ENCODE measurements at places on chromosomes 7 and 10.

GRCh38 chr7:129014501-129015101, 40.3 kb downstream of the TNPO3 start:
- no peak for DNase-seq

DNA sequence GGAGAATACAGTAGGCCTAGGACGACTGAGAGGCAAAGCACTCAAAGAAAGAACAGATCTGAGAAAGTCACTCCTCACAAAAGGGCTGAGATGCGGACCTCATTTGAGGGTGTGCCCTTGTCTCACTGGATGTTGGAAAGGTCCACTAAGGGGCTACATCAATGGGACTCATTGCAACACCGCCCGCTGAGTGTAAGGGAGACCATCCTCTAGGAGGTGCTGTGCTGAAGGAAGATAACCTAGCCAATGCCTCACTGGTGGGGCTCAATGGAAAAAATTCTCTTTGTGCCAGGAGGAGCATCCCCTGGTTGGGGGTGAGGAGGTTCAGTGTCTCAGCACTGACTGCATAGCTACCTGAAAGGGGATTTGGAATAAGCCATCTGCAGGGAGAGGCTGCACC, 758.7 kb upstream of the CELF2 start:
- DNase-seq = no peak

DNA sequence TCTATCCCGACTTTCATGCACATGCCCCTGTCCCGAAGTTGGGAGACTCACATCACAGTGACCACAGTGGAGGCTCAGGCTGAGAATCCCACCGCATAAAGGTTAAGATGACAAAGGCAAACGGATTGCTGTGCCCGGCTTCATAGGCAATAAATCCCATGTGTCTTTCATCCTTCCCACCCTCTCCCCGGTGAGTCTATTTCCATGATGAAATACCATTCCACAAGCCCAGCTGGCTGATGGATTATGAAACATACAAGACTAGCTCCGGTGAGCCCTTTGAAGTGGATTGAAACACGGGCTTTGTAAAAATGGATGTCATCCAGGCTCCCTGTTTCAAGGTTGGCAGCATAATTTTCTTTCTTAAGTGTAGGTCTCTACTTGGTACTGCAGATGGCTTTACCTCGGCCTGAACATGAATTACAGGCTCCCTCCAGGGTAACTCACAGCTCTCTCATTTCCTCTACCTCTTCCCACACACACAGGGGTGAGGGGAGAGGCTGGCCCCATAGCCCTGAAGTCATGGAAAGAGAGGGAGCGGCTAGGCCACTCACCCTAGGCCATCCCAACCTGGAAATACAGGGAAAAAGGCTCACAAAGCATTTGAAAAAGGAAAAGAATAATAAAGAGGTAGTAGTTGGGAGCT, 92.0 kb upstream of the CALN1 start:
- DNase-seq = no peak

GRCh38 chr10:69583106-69583505, 9.9 kb upstream of the NEUROG3 start:
- DNase-seq = no peak

DNA sequence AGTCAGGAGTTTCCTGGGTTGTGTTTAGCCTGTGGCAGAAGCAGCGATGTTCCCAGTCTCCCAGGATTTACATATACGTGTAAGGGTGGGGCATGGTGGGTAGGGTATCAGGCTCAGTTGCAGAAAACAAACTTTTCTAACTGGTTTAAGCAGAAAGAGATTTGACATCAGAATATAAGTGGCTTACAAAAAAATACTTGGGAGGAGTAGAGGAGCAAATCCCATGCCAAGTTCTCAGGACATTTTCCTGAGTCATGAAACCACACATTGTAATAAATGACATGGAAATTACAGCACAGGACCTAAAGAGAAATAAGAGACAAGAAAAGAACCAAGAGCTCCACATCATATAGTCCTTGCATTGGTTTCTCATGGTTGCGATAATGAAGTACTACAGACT, 26.2 kb upstream of the FRMD4A start:
- DNase-seq = no peak

GRCh38 chr7:116516324-116516723, 8.5 kb upstream of the CAV1 start:
- DNase-seq = no peak

DNA sequence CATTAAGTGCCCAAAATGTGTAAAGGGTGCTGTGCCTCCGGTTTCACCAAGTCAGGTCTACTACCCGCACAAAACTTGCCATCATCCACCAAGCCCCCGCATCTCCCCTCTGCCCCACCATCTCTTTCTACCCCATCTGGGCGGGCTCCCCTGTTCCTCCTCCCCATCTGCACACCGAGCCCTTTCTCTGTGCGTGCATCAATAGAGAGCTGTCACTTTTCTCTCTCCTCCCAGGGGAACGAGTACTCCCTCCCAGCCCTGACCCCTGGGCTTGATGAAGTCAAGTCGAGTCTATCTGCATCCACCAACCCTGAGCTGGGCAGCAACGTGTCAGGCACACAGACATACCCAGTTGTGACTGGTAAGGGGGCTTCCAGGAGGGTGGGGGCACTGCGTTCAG, 63.5 kb downstream of the PAX2 start:
- no peak for DNase-seq

- peak; percentile 60 for DNase-seq
These were observed 6.3 kb downstream of the NAT16 start for GRCh38 chr7:101173752-101174244.

GRCh38 chr10:18216482-18216881, 76.3 kb downstream of the CACNB2 start:
- DNase-seq = peak; percentile 46

DNA sequence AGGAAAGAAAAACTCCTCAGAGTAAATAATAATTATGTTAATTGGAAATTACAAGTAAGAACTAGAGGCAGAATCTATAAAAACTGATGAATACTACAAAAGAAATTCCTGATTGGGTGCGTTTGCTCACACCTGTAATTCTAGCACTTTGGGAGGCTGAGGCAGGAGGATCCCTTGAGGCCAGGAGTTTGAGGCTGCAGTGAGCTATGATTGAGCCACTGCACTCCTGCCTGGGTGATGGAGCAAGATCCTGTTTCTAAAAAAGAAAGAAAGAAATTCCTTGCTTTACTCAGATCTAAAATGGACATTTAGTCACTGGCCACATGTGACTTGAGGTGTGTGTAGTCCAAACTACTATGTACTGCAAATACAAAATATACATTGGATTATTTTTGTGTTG, 42.0 kb downstream of the MCU start:
- no peak for DNase-seq

GRCh38 chr7:76047305-76047810, 442 bp downstream of the STYXL1 start:
- DNase-seq = peak; percentile 48

DNA sequence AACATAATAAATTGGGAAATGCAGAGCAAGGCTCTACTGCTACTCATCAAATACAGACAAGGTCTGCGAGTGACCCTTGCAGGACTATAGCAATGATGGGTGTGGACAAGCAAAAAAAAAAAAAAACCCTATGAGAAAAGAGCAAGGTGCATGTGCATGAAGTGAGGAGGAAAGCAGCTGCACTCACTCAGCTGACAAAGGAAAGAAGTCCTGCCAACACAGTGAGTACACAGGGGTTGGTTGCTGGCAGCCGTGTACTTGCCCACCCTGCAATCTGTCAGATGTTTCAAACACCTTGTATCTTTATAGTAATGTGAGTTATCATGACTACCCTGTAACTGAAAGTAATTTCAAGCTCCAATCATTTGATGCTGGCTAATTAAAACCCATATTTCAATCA, 20.5 kb downstream of the CHCHD3 start:
- no peak for DNase-seq

DNA sequence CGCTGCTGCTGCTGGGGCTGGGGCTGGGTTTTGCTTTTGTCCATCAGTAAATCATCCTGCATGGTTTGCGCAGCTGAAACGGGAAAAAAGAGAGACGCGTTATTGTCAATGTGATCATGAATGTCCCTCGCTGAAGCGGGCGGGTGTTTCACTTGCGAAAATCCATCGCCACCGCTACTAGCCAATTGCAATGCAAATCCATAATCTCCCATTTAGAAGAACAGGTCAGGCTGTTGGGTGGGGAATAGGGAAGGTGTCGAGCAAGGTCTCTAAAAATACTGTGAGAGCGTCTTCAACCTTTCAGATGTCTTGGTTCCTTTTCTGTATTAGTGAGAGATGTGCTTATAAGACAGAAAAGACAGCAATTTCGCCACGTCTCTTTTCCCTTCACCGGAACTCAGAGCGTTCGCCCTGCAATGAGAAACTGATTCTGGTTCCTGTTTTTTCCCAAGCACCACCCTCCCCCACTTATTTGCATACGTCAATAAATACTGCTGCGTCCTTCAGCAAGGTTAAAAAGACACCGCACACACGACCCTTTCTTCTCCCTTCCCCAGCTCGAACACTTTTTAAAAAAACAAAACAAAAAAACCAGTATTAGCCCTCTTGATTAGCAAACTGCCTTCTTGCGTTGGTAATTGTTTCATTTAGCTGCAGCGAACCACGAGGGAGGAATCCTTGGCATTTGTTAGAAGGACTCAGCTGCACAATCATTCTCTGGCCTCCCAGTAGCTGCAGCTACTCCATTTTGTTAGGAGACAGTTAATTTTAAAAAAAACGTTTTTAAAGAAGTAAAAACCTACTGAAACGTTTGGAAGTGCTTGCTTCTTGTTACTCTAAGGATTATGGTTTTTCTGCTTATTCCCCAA, 50.4 kb downstream of the CPEB3 start:
- peak; percentile 73 for DNase-seq

GRCh38 chr7:91357379-91357778, 93.1 kb downstream of the FZD1 start:
- DNase-seq = no peak

DNA sequence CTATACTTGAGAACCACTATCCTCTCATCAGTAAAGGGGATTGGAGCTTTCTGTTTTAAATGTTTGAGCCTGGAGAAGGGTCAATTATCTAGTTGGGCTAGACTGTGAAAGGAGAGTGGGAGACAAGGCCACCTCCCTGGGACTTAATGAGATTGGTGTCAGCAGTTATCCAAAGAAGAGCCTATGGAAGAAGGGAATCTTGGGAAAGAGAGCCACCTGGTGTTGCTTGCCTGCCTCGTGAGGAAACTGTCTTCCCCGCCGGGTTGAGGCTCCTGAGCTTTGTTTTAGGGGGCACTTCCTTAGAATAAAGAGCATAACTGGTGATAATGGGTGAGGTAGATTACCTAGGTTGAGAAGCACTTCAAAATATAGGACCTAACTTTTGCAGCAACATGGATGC, 32.0 kb upstream of the ABCB4 start:
- no peak for DNase-seq

DNA sequence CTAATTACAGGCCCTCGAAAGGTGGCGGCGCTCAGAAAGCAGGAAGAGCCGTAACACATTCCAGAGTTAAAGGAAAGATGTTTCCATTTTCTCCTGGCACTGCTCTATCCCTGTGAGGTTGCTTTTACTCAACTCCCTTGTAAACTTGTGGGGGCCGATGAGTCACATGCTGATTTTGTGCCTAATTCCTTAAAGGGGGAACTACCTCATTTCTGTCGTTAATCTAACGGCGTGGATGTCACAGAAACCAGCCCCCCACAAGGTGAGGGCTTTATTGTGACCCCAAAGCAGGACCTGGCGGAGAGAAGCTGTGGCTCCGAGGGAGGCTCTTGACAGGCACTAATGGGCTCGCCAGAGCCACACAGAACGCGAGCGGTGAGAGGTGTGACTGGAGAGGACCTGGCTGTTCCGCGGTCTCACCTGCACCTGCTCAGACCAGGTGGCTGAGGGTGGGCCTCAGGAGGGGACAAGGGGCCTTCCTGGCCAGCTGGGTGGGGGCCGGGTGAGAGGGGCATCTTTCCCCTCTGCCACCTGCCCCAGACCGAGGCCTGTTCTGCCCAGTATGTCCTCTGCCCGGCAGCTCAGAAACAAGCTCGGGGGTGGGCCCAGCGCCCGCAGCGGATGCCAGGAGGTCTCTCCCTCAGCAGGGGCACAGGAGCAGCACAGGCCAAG, 50.9 kb downstream of the CALML3 start:
- no peak for DNase-seq

GRCh38 chr7:158655931-158656441, 48.6 kb downstream of the NCAPG2 start:
- DNase-seq = no peak

DNA sequence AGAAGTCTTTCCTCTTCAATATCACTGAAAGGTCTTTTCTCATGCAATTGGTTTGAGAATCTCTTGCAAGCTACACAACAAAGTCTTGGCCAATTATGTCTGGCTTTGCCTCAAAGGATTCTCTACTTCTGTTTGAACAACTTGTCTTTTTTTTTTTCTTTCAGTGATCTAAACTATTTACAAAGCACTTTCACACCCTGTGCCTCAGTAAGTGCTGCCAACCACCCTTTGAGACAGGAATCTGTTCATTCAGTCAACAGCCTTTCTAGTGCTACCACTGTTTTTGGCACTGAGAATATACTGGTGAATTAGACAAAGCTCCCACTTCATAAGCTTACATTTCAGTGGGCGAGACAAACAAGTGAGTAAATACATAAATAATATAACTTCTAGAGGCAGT, 26.9 kb upstream of the SDK1 start:
- DNase-seq = no peak

DNA sequence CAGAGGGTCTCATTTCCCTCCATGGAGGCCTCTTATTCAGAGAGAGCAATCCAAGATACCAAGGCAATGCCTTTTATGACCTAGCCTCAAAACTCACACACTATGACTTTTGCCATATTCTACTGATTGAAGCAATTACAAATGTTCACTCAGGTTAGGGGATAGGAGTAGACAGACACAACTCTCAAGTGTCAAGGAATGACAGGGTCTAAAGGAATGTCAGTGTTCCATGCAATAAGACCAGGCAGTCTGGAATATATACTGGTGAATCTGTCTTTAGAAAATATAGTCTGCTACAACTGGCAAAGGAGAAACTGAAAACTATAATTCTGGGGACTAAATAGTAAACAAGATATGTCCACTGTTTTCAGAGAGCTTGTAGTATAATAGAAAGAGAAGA, 283.9 kb downstream of the PRKG1 start:
- no peak for DNase-seq

DNA sequence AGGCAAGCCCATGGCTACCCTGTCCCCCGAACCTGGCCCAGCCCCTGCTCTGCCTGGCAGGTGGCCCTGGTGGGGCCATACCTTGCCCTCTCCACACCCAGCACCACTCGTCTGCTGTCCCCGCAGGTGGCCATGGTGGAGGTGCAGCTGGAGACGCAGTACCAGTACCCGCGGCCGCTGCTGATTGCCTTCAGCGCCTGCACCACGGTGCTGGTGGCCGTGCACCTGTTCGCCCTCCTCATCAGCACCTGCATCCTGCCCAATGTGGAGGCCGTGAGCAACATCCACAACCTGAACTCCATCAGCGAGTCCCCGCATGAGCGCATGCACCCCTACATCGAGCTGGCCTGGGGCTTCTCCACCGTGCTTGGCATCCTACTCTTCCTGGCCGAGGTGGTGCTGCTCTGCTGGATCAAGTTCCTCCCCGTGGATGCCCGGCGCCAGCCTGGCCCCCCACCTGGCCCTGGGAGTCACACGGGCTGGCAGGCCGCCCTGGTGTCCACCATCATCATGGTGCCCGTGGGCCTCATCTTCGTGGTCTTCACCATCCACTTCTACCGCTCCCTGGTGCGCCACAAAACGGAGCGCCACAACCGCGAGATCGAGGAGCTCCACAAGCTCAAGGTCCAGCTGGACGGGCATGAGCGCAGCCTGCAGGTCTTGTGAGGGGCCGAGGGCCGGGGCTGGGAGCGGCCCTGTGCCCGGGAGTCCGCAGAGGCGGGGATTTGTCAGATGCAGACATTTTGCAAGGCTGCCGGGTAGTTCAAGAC, 13.2 kb downstream of the ORAI2 start:
- no peak for DNase-seq
